Frontal cortex (tissue), 4 donors: ENCODE measurements at places on chromosomes 3 and 15. TPM values are rescaled to one million over a fixed set of nuclear protein-coding genes. Genes with fewer than 3 reads are reported as not detected.

Gene LZTFL1
- total RNA-seq, result 24.5 TPM

Gene TEX55
- total RNA-seq, result not detected

Gene SPINK8
- not detected for total RNA-seq

Gene NAA80
- total RNA-seq, result 5.3 TPM
